ENCODE measurements at places on chromosomes 11 and 22.

GRCh38 chr22:41285441-41285819 is 557 bp downstream of the RANGAP1 start:
- peak; percentile 58 for ATAC-seq

GRCh38 chr22:31223786-31224191 is 11.7 kb downstream of the LIMK2 start:
- ATAC-seq, result no peak

- no peak for ATAC-seq
These were observed 19.4 kb downstream of the RNH1 start for GRCh38 chr11:487571-488021.

DNA sequence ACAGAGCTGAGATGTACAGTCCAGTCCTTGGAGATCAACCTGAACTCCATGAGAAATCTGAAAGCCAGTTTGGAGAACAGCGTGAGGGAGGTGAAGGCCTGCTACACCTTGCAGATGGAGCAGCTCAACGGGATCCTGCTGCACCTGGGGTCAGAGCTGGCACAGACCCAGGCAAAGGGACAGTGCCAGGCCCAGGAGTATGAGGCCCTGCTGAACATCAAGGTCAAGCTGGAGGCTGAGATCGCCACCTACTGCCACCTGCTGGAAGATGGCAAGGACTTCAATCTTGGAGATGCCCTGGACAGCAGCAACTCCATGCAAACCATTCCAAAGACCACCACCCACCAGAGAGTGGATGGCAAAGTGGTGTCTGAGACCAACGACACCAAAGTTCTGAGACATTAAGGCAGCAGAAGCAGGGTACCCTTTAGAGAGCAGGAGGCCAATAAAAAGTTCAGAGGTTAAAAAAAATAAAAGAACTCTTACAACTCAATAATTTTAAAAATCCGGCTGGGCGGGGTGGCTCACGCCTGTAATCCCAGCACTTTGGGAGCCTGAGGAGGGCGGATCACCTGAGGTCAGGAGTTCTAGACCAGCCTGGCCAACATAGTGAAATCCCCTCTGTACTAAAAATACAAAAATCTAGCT is 69.9 kb upstream of the RTL6 start:
- ATAC-seq, result no peak

- ATAC-seq, result no peak
These were observed 1410.8 kb downstream of the TBC1D22A start for GRCh38 chr22:48173061-48173772.

DNA sequence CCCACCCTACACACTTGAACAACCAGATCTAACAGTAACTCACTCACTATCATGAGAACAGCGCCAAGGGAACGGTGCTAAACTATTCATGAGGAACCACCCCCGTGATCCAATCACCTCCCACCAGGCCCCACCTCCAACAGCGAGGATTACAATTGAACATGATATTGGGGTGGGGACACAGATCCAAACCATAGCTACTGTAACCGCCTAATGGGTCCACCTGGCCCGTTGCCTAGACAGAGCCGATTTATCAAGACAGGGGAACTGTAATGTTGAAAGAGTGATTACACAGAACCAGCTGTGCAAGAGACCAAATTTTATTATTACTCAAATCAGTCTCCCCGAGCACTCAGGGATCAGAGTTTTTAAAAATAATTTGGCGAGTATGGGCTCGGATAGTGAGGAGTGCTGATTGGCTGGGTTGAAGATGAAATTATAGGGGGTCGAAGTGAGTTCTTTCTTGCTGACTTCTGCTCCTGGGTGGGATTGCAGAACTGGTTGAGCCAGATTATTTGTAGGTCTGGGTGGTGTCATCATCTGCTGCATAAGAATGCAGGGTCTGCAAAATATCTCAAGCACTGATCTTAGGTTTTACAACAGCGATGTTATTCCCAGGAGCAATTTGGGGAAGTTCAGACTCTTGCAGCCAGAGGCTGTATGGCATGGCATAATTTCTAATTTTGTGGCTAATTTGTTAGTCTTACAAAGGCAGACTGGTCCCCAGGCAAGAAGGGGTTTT is 17.9 kb upstream of the ZC3H12C start:
- no peak for ATAC-seq

DNA sequence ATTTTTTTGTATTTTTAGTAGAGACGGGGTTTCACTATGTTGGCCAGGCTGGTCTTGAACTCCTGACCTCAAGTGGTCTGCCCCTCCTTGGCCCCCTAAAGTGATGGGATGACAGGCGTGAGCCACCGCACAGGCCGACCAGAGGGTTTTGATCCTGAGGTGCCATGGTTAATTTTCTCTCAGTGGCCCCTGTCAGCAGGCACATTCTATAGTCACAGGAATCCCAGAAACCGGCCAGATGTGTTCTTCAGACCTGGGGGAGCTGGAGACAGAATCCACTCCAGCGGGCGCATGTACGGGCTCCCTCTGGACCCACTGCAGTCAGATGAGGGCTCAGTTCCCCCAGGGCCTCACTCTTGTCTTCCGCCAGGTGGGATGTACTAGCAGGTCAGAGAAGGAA is 17.0 kb downstream of the IGLL1 start:
- no peak for ATAC-seq

DNA sequence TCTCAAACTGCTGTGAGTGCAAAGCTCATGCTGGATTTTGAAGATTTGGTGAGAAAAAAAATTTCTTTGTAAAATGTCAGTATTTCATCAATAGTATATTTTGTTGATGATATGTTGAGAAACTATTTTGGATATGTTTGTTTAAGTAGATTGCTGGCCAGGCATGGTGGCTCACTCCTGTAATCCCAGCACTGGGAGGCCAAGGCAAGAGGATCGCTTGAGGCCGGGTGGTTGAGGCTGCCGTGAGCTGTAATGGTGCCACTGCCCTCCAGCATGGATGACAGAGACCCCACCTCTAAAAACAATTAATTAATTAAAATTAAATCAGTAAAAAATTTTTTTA is 6.9 kb upstream of the IFITM3 start:
- no peak for ATAC-seq

- ATAC-seq, result no peak
These were observed 53.7 kb upstream of the DEPDC7 start for GRCh38 chr11:32962016-32962415.

DNA sequence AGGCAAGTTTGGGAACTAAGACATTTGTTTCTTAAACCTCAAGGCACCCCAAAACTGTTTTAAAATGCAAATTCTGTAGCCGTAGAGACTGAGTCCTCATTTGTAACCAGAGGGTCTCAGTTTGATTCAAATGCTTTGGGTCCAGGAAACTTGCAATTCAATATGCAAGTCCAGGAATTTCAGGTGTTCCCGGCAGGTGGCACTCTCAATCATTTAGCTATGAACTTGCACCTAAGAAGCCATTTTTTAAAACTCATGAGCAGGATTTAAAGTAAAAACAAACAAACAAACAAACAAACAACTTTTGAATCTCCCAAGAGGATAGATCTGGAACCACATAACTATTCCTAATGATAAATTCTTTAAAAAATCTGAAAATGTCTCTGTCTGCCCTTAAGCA is 8.7 kb upstream of the ABTB2 start:
- ATAC-seq, result no peak

- ATAC-seq, result peak; percentile 79
These were observed 2.0 kb downstream of the HEPN1 start for GRCh38 chr11:124920870-124921609.

GRCh38 chr22:39493759-39494158 is 8.3 kb upstream of the MIEF1 start:
- no peak for ATAC-seq

GRCh38 chr11:65425971-65426838 is 3.6 kb downstream of the NEAT1 start:
- ATAC-seq, result no peak

DNA sequence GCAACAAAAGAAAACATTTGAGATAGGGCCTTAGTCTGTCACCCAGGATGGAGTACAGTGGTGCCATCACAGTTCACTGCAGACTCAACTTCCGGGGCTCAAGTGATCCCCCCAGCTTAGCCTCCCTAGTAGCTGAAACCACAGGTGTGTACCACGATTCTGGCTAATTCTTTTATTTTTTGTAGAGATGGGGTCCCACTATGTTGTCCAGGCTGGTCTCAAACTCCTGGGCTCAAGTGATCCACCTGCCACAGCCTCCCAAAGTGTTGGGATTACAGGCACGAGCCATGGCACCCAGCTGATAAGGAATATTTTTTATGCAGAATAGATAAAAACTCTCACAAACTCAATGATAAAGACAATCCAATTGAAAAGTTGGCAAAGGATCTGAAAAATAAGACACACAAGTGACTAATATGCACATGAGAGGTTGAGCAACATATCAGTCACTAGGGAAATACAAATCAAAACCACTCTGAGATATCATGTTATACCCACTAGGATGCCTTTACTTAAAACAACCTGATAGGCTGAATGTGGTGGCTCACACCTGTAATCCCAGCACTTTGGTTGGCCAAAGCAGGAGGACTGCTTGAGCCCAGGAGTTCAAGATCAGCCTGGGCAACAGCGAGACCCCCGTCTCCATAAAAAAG is 33.9 kb upstream of the CLTCL1 start:
- ATAC-seq, result no peak

- ATAC-seq, result no peak
These were observed 150.0 kb upstream of the BLID start for GRCh38 chr11:122265981-122266380.

- no peak for ATAC-seq
These were observed 60.6 kb upstream of the ARHGAP20 start for GRCh38 chr11:110772863-110773262.

GRCh38 chr22:40183029-40183581 is 5.4 kb downstream of the TNRC6B start:
- ATAC-seq, result peak; percentile 94

- no peak for ATAC-seq
These were observed 63.8 kb downstream of the PHF21A start for GRCh38 chr11:46057489-46057888.

- ATAC-seq, result peak; percentile 98
These were observed 205.6 kb downstream of the ADAMTS15 start for GRCh38 chr11:130653838-130654636.

DNA sequence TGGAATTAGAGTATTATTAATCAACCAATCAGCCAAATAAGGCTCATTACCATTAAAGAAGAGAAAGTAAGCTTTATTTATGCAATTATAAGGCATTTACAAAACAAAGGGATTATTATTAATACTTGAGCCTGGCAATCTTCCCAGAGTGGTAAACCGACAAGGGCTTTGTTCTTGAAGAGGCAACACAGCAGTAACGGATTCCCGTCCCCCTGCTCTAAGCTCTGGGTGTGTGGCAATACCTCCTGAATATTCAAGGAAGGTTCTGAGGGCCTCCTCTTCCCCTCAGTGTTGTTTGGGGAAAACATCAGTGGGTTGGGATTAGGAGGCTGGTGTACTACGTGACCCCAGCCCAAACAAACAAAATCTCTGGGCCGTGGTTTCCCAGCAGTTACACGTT is 176.5 kb downstream of the TENM4 start:
- no peak for ATAC-seq

DNA sequence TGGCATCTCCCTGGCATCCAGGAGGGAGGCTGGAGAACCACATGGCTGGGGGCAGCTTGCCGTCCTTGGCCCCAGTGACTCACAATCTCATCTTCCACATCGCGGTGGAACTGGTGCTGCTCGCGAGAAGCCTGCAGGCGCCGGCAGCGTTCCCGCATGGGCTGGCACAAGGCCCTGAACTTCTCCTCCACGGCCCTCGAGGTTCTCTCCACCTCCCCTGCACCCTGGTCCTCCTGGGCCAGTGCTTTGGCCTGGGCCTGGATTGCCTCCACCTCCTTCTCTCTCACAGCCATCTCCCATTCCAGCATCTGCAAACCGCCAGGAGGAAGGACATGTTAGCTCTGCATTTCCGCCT is 16.3 kb upstream of the RBM4B start:
- ATAC-seq, result no peak

DNA sequence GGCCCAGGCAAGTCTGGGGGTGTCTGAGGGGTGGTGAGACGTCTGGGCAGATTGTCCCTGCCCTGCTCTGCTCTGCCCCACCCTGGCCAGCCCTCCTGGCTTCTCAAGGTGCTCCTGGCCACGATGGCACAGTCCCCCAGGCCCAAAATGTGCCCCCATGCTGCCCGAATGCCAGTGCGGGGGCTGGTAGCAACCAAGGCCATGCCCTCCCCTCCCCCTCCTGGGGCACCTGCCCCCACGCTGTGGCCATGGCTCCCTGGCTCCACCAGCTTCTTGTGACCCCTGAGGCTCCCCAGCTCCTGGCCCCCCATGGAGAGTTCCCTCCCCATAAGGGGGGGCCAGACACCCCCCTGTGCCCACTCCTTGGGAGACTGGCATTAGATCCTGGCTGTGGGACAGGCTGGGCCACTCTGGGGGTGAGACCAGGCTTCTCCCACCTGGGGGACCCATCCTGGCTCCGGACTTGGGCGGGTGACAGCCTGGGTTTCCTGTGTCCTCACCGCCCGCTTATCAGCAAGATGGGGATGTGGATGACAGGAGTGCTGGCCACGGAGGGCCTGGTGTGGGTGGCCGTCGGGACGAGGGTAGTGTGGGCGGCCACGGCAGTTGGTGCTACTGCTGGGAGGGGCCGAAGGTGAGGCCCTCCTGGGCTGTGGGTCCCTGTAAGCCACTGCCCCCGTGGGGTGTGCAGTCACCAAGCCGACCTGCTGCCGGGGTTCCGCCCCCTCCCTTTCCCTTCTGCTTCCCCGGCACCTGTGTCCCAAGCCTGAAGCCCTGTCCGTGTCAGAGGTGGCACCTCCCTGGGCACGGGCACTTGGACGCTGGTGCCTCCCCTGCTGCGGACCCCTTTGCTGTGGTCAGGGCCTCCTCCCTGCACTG is 15.9 kb upstream of the MUC6 start:
- ATAC-seq, result no peak

DNA sequence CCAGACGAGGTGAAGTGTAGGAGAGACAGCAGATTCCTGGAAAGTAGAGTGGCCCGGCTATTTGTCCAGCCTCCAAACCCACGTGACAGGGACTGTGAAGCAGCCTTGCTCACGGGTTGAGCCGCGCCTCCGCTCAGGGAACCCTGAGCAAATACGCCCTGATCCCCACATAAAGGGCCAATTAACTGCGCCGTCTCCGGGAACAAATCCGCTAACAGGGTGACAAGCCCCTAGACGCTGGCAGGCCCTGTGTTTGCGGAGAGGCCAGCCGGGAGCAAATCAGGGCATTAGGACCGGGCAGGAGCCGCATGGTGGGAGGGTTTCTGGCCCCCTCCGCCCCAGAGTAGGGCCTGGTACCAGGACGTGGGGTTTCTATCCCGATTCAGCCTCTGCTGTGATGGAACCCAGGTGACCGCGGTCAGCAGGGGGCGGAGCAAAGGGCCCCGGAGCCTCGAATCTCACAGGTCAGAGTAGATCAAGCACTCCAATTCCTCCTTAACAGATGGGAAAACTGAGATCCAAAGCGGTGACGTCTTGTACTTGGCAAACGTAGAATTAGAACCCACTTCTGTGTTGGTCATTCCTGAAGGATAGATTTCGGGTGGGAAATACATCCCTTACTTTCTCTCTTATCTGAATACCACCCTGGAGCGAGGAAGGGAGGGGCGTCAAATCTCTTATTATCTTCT is 2.0 kb upstream of the ROBO3 start:
- ATAC-seq, result peak; percentile 38

GRCh38 chr11:125940145-125940544 is 5.7 kb upstream of the VSIG10L2 start:
- ATAC-seq, result no peak

- ATAC-seq, result no peak
These were observed 31.0 kb downstream of the PACS1 start for GRCh38 chr11:66101066-66101464.

Data from SK-N-SH treated with all-trans-retinoic acid at 6 μM for 48 hours (cell line).